Hematopoietic multipotent progenitor cell treated with erythropoietin and hydrocortisone succinate and interleukin-3 and kit ligand, for 6 days (in vitro differentiated cells): ENCODE measurements at places on chromosomes 7 and 10.

- DNase-seq: peak; percentile 42
Observed at GRCh38 chr7:135253851-135254771, 20.5 kb downstream of the STRA8 start.

DNA sequence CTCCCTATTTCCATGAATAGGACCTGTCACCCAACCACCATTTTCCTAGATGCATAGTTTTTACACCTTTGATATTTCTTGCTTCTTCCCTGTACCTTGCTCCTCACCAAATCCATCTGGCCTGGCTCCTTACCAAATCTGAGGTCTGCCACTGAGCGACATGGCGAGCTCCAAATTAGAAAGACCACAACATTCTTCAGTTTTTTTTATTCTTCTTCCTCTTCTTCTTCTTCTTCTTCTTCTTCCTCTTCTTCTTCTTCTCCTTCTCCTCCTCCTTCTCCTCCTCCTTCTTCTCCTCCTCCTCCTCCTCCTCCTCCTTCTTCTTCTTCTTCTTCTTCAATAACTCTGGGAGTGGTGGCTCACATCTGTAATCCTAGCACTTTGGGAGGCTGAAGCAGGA lies 7.1 kb downstream of the CPED1 start:
- DNase-seq: no peak

GRCh38 chr7:156380261-156380660 lies 260.3 kb upstream of the RNF32 start:
- no peak for DNase-seq

GRCh38 chr7:22909917-22910316 lies 87.3 kb upstream of the TOMM7 start:
- DNase-seq: no peak

GRCh38 chr7:100825215-100825671 lies 2.1 kb downstream of the EPHB4 start:
- no peak for DNase-seq

DNA sequence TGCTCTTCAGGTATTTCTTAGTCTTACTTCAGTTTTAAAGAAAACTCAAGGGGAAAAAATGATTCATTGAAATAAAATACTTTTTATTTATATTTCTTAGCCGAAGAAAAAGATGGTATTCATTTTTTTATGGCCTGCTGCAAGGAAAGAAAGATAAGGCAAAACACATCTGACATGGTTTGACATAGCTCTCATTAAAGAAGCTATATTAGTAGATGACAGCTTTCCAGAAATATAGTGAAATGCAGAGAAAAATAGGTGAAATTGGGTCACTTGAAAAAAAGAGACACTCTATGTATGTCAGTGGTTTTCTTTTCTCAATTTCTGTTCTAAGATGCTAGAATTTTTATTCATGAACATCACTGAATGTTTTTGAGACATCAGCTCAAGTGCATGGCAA lies 438.3 kb downstream of the PLXDC2 start:
- DNase-seq: no peak

DNA sequence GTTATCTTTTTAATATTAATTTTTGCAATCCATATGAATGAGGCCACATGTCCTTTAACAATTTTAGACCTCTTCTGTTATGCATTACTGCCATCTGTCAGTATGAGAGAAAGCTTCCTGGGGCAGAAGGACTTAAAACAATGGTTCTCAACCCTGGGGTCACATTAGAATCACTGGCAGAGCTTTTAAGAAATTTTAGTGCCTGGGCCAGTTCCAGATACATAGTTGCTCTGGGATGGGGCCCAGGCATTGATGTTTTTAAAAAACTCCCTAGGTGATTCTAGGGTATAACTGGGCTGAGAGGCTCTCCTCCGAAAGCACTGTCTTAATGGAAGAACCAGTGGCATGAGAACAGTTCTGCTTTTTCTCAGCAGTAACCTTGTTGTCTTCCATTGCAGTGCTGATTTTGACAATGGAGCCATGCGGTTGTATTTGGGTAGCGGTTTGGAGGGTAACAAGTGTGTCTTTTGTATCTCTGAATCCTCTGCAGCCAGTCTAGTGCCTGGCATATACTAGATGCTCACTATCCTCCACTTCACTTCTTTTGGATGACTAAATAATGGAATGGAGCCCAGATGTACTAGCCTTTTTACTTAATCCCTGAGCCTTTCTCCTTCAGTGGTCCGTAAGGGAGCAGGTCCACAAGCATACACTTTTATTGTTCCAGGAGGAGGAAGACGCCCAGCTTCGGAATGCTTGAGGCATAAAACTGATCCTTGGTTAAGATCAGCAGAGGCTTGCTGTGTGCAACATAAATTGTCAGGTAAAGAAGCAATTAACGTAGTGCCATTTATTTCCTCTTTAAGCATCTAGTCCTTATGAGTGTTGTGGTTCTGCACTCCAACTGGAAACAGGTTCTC lies 227.1 kb downstream of the AUTS2 start:
- DNase-seq: peak; percentile 25

DNA sequence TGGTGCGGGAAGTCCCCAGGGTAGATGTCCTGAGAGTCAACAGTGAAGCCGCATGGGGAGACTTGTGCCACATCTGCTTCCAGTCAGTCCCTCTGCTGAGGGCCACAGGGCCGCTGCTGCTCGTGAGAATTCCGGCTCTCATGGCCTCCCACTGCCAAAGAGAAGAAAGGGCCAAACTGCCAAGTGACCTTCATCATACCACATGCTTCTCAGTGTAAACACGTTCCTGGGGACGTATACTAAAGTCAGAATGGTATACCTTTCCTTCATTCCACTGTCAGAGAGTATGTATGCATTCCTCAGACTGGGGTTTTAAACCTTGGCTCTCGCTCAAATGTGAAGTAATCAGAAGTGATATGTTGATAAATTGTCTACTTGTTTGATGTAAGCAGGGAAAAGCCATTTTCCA lies 52.8 kb upstream of the SEC61G start:
- no peak for DNase-seq

GRCh38 chr10:1240341-1240775 lies 184.2 kb downstream of the WDR37 start:
- DNase-seq: peak; percentile 19

DNA sequence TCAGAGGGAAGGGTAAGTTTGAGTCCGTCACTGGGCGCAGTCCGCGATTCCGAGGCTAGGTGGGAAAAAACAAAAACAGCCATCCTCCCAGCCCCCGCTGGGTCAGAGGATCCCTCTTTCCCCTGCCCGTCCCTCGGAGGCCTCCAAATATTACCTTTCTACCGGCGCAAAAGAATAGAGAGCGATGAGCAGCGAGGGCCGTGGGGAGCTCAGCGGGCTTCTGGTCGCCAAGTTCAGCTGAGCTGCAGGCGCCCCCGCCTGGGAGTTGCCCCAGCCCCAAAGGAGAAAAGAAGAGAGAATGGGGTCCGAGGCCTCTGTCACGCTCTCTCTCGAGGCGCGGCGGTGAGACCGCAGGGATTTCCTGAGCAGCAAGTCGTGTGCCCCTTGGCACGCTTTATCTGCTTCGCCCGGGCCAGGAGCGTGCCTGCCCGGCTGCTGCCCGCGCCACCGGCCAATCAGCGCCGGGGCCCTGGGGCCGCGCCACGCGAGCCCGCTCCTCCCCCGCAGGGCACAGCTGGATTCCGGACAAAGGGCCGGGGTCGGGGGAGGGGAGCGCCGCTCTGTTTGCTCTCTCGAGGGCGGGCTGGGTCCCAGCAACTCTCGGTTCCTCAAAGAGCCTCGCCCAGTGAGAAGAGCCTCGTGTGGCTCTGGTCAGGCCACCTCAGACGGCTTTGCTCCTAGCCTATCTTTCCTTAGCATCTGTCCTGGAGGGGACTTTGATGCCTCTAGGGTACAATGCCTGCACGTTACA lies at the start of gene NEUROG3:
Gene NEUROG3, minus strand, starts transcription at position 367 of the 751 bp plus-strand sequence. CDS start 379 bp downstream, outside the sequence.
- DNase-seq: no peak

GRCh38 chr7:135550196-135550595 lies 7.5 kb upstream of the NUP205 start:
- no peak for DNase-seq

DNA sequence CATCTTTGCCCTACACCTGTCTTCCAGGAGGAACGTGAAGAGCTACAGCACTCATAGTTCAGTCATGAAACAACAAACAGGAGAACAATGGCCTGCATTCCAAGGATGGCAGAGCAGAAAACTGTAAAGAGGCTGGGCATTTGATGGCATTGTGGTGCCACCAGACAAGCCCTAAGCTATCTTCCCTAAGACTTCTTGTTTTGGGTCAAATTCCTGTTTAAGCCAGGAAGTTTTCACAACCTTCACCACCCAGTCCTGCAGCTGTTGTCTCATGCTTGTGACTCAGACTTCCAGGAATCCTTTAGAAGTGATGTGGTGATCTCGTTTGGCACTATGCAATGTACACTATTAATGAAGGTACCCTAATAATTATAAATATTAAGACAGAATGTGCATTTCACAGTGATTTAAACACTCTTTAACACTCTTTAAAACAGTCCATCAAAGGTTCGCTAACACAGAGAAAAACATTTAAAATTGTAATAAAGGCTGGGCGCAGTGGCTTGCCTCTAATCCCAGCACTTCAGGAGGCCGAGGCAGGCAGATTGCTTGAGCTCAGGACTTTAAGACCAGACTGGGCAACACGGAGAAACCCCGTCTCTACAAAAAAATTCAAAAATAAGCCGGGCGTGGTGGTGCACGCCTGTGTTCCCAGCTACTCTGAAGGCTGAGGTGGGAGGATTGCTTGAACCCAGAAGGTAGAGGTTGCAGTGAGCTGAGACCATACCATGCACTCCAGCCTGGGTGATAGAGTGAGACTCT lies 2.7 kb upstream of the HERPUD2 start:
- no peak for DNase-seq

- no peak for DNase-seq
Observed at GRCh38 chr10:14952851-14953423, 959 bp downstream of the DCLRE1C start.

- DNase-seq: peak; percentile 22
Observed at GRCh38 chr10:93412801-93413200, 69.3 kb downstream of the MYOF start.

- DNase-seq: no peak
Observed at GRCh38 chr7:31512166-31512565, 1.7 kb upstream of the ITPRID1 start.

GRCh38 chr10:43218206-43218950 lies 48.5 kb downstream of the RASGEF1A start:
- DNase-seq: no peak

GRCh38 chr7:147103224-147103623 lies 986.6 kb downstream of the CNTNAP2 start:
- DNase-seq: no peak

DNA sequence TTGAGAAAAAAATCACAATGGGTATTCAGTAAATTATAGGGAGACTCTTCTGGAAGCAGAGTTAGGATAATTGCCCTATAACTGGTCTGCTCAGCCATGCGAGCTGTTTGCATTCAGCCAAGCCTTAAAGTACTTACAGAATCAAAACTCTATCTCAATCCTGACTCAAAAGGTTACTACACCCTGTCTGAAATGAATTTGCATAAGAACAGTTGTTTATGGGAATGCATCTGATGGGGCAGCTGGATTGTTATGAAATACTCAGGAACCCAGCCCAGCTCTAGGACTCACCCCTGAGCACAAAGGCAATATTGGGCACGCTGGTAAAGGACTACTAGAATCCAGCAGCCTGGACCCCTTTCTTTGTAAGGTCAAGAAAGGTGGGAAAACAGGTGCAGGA lies 38.8 kb downstream of the AKR1B15 start:
- DNase-seq: no peak

- DNase-seq: no peak
Observed at GRCh38 chr7:132666071-132666773, 90.0 kb upstream of the PLXNA4 start.

DNA sequence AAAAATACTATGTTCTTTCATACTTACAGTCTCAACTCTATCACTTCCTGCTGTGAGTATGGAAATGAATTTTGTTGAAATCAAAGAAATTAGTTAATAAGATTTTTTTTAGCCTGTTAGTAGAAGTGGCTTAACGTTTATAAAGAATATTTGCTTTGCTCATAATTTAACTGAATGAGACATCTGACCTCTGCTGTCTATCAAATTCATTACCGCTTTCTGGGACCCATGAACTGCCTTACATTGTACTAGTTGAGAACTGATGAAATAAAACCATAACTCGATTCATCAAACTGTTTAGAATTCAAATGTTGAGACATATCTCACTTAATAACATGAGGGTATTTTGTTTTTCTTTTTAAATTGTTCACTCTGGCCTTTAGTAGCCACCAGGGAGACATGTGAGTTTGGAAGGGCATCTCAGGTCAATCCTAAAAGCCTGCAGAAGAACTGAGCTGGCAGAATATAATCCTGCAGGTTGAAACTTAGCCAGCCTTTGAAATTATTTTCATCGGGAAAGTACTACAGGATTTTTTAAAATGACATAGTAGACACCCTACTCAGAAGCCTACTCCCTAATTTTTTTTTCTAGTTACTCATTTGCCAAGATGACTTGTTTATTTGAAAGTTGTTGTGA lies 78.7 kb downstream of the KIAA1217 start:
- no peak for DNase-seq

DNA sequence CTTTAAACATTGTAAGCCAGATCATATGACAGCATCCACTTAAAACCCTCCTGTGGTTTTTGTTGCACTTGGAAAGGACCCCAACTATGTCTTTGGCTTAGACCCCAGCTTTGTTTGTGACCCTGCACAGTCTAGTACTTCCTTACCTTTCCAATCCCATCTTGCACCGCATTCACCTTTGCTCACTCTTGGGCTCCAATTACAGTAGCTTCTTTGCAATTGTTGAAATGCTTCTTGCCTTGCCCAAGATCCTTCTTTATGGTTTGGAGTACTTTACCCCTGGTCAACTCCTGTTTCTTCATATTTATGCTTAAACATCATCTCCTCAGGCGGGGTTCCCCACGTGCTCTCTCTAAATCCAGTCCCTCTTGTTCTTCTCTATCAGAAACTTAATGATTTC lies 162.6 kb downstream of the PTEN start:
- DNase-seq: no peak

- no peak for DNase-seq
Observed at GRCh38 chr7:128188396-128189230, 52.5 kb upstream of the LEP start.

DNA sequence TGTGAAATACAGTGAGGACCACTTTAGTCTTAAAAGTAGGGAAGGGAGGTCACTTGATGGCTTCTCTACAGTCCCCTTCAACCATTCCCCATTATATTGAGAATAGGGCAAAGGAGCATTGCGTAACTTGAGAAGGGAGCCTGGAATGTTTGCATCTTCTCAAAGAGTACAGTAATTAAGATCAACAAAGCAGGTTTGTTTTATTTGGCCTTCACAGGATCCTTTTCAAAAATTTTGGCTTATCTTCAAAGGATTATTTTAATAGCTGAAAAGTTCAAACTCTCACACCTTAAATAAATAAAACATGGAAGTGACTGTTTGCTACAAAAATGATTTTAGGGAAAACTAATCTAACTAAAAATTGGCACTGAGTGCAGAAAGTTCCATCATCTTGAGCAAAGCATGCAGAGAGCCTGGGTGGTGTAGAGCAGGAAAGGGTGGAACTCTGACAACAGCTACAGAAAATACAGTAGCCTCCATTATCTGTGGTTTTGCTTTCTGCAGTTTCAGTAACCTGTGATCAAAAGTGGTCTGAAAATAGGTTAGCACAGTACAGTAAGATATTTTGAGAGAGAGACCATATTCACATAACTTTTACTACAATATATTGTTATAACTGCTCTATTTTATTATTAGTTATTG lies 214.0 kb downstream of the MDFIC start:
- peak; percentile 15 for DNase-seq
